ENCODE measurements at places on chromosomes 13 and 19.

DNA sequence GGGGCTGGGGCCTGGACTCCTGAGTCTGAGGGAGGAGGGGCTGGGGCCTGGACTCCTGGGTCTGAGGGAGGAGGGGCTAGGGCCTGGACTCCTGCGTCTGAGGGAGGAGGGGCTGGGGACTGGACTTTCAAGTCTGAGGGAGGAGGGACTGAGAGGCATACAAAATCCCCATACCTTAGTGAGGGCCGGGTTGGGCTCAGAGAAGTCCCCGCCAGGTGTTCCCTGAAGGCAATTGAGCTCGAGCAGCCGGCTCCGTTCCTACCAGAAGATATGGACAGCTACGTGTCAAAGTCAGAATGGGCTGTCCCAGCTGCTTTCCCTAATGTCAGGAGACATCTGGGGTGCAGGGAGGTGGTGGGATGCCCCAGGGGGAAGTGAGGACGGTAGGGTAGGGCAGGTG, 9.5 kb downstream of the PHLDB3 start:
- DNase-seq = no peak

GRCh38 chr13:110607675-110608224, 7.6 kb upstream of the NAXD start:
- DNase-seq = no peak

GRCh38 chr19:4568886-4569285, 9.4 kb upstream of the SEMA6B start:
- peak; percentile 89 for DNase-seq

DNA sequence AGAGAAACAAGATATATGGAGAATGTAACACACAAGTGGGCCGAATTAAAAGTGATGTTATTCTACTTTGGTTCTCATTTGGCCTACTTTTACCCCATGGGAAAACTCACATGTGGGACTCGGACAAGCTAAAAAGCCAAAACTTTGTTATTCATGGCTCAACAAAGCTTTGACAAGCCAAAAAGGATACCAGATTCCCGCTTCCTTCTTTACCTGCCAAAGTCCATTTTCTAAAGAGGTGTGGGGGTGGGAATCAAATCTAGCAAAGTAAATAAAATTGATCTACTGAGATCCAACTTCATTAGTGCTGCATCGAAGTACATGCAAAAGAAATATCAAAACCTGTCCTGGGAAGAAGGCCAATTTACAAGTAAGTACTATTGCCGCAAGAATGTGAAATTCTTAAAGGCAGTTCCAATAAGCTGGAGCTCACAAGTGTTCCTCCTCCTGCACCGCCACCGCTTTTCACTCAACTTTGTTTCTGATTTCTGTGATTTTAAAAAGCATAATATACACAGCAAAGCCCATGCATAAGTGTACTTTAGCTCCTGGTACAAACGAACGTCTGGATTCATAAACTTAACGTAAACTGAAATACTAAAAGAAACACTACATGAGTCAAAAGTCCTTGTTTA, 1.1 kb downstream of the LNX2 start:
- no peak for DNase-seq

DNA sequence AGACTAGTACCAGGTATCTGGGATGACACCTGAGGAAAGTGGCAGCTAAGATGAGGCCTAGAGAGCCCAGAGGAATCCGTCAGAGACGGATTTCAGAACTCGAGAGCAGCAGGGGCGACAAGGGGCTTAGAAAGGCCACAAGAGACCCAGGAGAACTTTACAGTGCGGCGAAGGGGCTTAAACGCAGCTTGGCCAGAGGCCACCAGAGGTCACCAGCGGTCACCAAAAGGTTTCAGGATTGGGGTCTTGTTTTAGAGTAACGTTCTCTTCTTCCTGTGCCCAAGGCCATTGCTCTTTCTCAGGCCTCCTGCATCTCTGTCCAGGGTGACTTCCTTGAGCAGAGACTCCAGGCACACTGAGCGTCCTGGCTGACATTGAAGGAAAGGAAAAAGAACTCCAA, 2.2 kb downstream of the ZSCAN22 start:
- peak; percentile 39 for DNase-seq

DNA sequence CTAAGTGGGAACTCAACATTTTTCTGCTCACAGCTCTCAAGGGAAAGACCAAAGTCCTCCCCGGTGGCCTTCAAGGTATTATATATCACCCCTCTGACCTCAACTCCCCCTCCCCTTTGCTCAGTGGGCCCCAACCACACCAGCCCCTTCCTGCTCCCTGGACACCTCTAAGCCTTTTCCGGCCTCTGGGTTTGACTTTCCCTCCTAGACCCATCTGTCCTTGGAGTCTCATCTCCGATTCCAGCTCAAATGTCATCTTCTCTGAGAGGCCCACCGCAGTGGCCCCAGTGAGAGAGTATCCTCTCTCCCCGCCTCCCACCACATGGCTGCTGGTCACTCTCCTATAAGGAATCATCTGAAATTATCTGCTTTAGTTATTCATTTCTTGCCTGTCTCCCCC, 941 bp upstream of the UHRF1 start:
- DNase-seq = no peak

GRCh38 chr19:5153601-5154128, 184.8 kb downstream of the KDM4B start:
- no peak for DNase-seq

- DNase-seq = no peak
Observed at GRCh38 chr19:1522838-1523237, 1.0 kb upstream of the PLK5 start.

Measured in HL-60 (cell line).